ENCODE measurements at places on chromosomes 7 and 10. TPM values are rescaled to one million over a fixed set of nuclear protein-coding genes. Genes with fewer than 3 reads are reported as not detected.

DNA sequence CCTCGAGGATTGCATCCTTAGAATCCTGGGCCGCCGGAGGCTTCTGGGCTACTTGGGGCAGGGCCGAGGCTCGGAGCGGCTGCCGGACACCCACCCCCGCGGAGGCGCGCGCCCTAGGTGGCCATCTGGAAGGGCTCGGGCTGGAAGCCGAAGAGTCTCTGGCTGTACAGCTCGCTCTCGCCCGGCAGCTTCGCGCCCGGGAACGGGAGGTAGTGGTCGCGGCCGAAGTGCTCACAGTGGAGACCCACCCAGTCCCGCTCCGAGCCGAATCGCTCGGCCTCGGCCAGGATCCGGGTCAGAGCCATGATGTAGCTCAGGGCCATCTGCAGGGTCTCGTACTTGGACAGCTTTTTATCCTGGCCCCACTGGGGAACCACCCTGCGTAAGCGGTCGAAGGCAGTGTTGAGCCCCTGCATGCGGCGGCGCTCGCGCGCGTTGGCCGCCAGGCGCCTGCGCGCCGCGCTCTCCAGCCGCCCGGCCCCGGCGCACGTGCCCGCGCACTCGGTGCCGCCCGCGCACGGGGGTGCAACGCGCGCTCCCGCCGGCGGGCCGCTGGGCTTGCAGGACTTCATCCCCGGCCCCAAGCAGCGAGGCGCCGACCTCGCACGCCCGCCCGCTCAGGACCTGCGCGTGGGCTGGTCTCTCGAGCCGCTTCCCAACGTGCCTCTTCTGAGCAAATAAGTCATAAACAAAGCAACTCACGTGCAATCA lies 652 bp downstream of the ATOH7 start:
- peak overlapping the region; percentile 69 for H3K4me3 ChIP-seq
- H3K36me3 ChIP-seq, result no peaks in the 10 kb centered on the region
- peaks cover 46% of the 10 kb centered on the region for H3K27me3 ChIP-seq
- DNase-seq, result peak; percentile 17

DNA sequence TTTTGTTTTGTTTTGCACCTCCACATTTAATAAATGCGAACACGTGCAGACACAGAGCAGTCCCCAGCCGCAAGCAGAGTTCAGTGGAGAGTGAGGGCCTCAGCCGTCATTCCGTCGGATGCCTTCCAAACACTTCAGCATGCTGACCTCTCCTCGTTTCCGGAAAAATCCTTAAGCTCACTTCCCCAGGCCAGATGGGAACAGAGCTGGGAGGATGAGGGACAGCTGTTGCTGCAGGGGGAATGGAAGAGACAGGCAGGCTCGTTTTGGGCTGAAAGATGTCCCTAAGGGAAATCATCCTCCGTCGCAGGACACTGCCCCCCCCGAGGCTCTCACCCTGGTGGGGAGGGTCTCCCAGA lies 17.2 kb upstream of the FGFR2 start:
- no peaks in the 10 kb centered on the region for H3K27me3 ChIP-seq
- H3K4me3 ChIP-seq, result no peak overlapping the region
- no peaks in the 10 kb centered on the region for H3K4me1 ChIP-seq
- no peak overlapping the region for H3K27ac ChIP-seq
- no peak for DNase-seq

DNA sequence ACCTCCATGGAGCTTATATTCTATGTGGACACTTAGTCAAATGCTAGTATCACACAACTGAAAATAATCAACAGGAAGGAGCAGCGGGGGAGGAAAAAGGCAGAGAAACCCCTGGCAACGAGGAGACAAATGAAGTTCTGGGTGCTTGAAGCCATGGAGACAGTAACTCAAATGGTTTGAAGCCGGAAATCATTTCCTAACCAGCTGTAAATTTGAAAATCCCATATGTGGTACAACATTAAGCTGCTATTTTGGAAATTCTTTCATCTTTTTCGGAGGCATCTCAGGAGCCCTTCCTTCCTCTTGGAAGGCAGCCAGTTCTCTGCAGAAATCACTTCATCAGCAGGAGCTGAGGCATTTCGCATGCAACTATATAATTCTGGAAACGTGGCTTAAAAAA lies 91.4 kb downstream of the PPP1R3C start:
- no peaks in the 10 kb centered on the region for H3K36me3 ChIP-seq
- H3K27me3 ChIP-seq, result peaks cover 3% of the 10 kb centered on the region
- no peaks in the 10 kb centered on the region for H3K4me1 ChIP-seq
- no peak for DNase-seq
- H3K27ac ChIP-seq, result no peak overlapping the region

The WDR91 gene
- 17.3 TPM for total RNA-seq

The PSD gene
- 1.4 TPM for total RNA-seq

Data from activated CD4-positive, alpha-beta T cell treated with anti-CD3 and anti-CD28 coated beads, Interleukin-2, amount 10 ng/mL, durations not matched to agents 7 days and 5 days (primary cell).